K562 (cell line): ENCODE measurements at places on chromosomes 3 and 15. TPM values are rescaled to one million over a fixed set of nuclear protein-coding genes. Genes with fewer than 3 reads are reported as not detected.
A peak's percentile ranks its signal among the peaks of the same experiment; 100 is the strongest.

- DNase-seq: no peak
Observed at GRCh38 chr15:48966595-48967301, 3.0 kb upstream of the SHC4 start.

PPM1L gene
- 0.31 and 0.38 TPM in 2 replicates for total RNA-seq

DNA sequence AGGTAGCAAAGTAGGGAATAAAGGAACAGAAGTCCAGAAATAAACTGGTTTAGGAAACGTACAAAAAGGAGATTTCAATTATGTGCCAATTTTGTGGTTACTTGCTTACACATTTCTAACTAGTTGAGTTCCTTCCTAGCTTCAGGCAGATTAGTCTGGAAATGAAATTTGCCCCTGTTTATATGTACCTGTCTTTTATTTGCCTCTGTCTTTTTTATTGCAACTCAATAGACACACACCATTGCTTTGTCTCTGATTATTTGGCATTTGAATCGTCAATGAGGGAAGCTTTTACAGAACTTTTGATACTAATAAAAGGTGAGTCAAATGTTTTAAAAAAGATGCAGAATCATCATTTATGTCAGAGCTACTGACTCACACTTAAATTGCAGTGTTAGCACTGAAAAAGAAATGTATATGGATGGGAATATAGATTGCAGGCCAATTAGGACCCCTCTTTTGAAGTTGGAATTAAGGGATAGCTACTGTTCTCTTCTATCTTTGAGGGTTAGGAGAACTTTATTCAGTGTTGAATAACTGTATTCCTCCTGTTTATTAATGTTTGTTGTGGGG lies 60.5 kb downstream of the TRAK1 start:
- DNase-seq: no peak

DNA sequence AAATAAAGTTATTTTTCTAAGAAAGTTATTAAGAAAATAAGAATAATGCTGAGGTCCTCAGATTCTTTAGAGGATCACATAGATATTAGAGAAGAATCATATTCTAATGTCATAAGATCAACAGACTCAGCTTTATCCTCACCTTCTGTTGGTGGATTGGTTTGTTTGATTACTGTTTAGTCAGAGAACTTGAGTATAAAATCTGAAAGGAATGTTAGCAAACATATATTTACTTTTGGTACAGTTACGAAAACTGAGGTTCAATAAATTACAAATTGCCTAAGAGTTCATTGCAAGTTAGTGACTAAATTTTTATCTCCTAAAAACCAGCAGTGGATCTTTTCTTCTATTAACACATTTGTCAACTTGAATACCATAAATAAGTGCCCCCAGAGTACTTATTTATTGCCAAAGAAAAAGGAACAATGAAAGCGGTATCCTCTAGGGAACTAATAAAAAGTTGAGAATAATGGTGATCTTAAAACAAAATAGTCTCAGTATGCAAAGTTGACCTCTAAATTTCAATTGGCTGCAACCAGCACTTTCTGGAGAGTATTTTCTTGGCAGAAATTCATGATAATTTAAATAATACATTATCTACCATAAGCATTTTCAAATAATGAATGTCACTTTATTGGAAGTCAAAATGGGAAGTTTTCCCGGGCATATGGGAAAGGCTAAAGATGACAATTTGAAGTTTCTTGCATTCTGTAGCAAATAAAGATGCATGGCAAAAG lies 296.8 kb downstream of the OTOL1 start:
- DNase-seq: no peak

CLDN16 gene
- not detected in 2 replicates for total RNA-seq

DNA sequence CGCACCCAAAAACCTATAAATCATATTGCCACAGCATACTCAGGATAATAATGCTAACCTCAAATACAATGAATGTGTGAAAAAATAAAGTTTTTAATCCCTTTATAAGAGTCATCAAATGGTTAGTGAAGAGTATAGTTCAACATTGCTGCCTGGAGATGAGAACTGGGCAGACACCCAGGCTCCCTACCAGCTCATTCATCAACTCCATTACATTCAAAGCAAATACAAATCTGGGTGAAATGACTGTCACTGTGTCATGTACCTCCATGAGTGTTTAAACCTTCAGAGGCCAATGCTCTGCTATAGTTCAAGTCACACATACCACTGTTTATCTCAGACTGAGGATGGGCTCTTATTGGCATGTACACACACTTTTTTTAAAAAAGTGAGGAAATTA lies 167.2 kb upstream of the KCNMB2 start:
- DNase-seq: no peak

MST1R gene
- total RNA-seq: 8.1 and 9.1 TPM in 2 replicates

DNA sequence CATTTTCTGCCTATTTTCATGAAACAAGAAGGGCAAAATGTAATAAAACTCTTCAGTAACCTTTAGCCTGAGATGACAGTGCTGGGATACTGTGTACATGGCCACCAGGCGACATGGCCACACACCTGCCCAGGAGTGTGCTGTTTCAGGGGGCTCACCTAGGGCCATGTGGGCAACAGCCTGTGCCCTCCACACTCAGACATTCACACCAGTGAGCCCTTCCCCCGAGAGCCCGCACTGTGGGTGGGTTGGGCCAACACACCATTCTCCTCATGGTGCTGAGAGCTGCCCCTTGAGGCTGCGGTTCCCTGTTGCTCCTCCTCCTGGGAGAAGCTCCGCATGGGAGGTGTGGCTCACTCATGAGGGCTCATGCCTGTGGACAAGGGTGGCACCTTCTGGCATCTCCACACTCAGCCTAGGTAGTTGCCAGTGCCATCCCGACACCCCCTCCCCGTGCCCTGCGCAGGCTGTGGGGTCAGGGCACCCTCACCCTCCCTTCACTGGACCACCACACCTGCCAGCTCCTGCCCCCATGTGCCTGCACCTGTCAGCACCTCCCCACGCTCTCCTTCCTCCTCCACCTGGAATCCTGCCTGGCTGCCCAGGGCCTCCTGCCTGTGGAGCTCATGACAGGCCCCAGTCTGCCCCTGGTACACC lies 19.7 kb downstream of the OCA2 start:
- no peak for DNase-seq

KAT2B gene
- total RNA-seq: 12.6 and 13.2 TPM in 2 replicates

GRCh38 chr3:101531473-101532086 lies 18.6 kb upstream of the SENP7 start:
- no peak for DNase-seq

- DNase-seq: no peak
Observed at GRCh38 chr3:197495499-197495898, 60.3 kb downstream of the BDH1 start.

MYNN gene
- 12.3 and 13.6 TPM in 2 replicates for total RNA-seq

GRCh38 chr15:85920956-85921355 lies 126.2 kb upstream of the KLHL25 start:
- DNase-seq: no peak

DNA sequence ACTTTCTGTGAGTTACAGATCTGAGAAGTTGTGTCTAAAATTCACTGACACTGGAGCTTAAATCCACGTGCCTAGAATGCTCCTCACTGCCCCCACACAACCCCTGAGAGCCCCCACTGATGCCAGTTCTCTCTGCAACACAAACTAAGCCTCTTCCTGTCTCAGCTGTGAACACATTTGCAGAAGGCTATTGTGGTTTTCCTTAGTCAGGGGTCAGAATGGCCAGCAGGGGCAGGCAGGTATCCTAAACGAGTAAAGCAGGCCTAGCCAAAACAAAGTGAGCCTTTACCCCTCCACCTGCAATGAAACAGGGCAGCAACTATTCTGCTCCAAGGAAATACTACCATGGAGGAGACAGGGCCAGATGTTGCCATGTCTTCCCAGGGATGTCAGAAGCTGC lies 78.6 kb downstream of the FHIT start:
- no peak for DNase-seq

ZNF80 gene
- not detected in 2 replicates for total RNA-seq

DNA sequence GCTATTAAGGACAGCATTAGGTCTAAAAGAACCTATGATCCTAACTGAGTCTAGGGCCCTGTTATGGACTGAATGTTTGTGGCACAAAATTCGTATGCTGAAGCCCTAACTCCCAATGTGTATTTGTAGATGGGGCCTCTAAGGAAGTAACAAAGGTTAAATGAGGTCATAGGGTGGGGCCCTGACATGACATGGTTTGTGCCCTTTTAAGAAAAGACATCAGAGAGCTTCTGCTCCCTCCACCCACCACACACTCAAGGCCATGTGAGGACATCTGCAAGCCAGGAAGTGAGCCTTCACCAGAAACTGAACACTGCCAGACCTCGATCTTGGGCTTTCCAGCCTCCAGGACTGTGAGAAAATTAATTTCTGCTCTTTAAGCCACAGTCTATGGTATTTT lies 49.2 kb downstream of the PHC3 start:
- peak; percentile 45 for DNase-seq

P2RY1 gene
- 23.1 and 24.3 TPM in 2 replicates for total RNA-seq

GRCh38 chr3:127717357-127718244 lies 44.8 kb downstream of the ABTB1 start:
- DNase-seq: no peak

PP2D1 gene
- not detected in 2 replicates for total RNA-seq

MCF2L2 gene
- 2.1 and 3.2 TPM in 2 replicates for total RNA-seq

GRCh38 chr3:70811880-70812279 lies 499.4 kb upstream of the MDFIC2 start:
- DNase-seq: no peak

- DNase-seq: peak; percentile 29
Observed at GRCh38 chr3:101484805-101485620, 28.0 kb downstream of the SENP7 start.

- DNase-seq: no peak
Observed at GRCh38 chr3:143612541-143612940, 235.7 kb downstream of the SLC9A9 start.

TTLL13 gene
- total RNA-seq: 0.11 and 0.36 TPM in 2 replicates

- DNase-seq: no peak
Observed at GRCh38 chr15:48423896-48424475, 92.8 kb downstream of the DUT start.

ZCWPW2 gene
- total RNA-seq: 0.47 and 0.60 TPM in 2 replicates

- DNase-seq: no peak
Observed at GRCh38 chr3:100107221-100107814, 7.0 kb downstream of the FILIP1L start.

SLC6A11 gene
- total RNA-seq: not detected in 2 replicates

COL6A5 gene
- total RNA-seq: 4.9 and 5.6 TPM in 2 replicates

XCR1 gene
- not detected in 2 replicates for total RNA-seq

- DNase-seq: no peak
Observed at GRCh38 chr3:41424543-41425300, 225.4 kb downstream of the CTNNB1 start.

PDZRN3 gene
- total RNA-seq: 0.07 and 0.16 TPM in 2 replicates

GRCh38 chr3:171690281-171690680 lies 120.0 kb downstream of the PLD1 start:
- DNase-seq: no peak

GRCh38 chr3:1623896-1624295 lies 474.8 kb upstream of the CNTN4 start:
- no peak for DNase-seq

ABHD17C gene
- total RNA-seq: 0.42 and 0.72 TPM in 2 replicates

DNA sequence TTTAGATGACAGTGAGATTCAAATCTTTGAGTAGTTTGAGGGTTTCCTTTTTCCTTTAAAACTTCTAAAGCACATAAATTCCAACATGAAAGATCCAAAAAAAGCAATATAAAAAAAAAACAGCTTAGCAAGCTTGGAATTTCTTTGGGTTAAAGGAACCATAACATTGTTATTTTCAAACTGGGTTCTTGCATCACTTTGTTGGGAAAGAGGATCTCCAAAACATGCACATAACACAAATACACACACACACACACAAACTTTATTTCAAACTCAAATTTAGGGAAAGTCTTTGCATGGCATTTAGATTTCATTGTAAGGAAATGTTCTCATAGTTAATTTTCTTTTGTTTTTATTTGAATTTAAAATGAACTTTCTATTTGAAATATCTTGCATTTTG lies 79.2 kb upstream of the COL8A1 start:
- no peak for DNase-seq
